CD4-positive, alpha-beta T cell treated with Interleukin-21 for 1 hour (primary cell): ENCODE measurements at places on chromosomes 5 and 9.

- no peak for DNase-seq
These were observed 259.6 kb downstream of the CDH12 start for GRCh38 chr5:22593592-22593991.

GRCh38 chr9:1208157-1208556 lies 158.0 kb downstream of the DMRT2 start:
- DNase-seq = no peak

GRCh38 chr5:168317096-168317520 lies 25.7 kb downstream of the WWC1 start:
- no peak for DNase-seq

GRCh38 chr9:124456341-124457078 lies 6.3 kb downstream of the ADGRD2 start:
- no peak for DNase-seq

DNA sequence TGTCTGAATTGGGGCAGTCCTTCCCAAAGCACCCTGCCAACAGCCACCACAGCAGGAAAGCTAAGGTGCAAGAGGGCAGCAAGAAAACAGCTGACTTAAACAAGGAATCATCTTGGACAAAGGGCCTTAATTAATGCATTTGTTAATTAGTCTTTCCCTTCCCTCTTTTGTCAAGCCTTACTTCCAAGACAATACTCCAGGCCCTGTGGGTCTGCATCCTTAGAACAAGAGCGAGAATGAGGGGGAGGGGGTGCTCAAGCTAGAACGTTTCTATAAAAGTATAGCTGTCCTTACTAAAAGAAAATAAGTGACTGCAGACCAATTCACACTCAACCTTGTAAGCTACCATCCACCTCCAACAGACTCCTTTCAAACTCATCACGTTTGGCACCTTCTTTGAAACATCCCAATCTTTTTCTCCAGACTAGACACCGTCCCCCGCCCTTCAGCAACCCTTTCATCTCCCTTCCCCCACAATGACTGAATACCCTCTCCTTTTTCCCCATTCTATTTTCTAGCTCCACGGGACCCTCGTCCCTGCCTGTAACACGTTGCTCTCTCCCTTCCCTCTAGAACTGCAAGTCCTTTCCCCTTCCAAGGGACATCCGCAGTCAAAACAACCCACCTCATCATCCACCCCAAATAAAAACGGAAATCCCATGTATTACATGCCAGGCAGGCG lies 85.7 kb upstream of the RNF38 start:
- DNase-seq = no peak

DNA sequence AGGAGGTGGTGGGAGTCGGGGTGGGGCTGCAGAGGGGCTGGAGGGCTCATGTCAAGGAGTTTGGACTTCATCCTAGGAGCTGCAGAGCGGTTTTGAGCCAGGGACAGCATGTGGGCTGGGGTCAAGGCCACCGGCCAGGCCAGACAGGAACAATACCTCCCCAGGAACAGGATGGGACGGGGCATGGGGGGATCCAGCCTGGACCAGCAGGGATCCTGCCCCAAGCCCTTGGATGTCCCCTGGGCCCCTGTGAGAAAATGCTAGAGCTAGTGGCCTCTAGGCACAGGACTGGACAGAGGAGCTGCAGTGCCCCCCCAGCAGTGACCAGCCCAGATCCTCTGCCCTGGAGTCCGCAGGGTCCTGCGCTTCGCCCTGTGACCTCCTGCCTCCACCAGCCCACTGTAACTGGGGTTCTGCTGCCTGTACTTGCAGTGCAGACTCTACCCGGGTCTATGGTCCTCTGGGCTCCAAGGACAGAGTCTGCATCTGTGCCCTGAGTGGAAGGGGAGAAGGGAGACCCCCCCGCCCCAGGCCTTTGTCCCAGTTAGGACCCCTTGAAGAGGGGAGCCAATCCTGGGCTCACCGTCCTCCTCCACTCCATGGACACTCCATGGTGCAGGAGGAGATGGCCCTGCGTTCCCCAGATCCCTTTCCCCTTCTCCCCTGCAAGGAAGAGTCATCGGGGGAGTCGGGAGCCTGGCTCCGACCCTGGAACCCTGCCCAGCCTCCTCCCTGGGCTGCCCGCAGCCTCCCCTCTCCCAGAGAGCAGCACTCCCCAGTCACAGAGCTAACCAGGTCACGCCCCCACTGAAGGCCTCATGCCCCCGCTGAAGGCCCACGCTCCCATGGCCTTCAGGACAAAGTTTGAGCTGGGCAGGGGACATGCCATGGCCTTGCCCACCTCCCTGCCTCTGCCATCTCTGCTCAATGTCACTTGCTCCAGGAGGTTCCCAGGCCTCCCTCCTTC lies 3.0 kb upstream of the MXD3 start:
- no peak for DNase-seq

- no peak for DNase-seq
These were observed 124.9 kb upstream of the ZNF462 start for GRCh38 chr9:106738109-106738508.

GRCh38 chr9:127015921-127016512 lies 101.4 kb downstream of the RALGPS1 start:
- no peak for DNase-seq

DNA sequence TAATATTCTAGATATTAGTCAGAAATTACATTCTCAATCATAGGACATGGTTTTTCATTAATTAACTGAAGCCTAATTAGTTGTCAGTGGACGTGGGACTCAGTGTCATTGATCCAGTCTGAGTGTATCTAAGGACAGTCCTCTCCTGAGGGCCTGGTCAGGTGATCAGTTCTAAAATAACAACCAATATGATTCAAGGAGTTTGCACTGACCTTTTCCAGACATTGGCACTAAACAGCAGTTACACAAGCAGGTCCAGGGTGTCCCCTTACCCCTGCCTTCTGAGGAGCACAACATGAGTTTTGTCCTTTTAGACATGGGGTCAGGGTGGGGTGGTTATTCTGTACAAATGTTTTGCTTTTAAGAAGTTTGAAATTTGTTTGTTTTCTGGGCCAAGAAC lies 97.8 kb downstream of the CMYA5 start:
- DNase-seq = no peak

DNA sequence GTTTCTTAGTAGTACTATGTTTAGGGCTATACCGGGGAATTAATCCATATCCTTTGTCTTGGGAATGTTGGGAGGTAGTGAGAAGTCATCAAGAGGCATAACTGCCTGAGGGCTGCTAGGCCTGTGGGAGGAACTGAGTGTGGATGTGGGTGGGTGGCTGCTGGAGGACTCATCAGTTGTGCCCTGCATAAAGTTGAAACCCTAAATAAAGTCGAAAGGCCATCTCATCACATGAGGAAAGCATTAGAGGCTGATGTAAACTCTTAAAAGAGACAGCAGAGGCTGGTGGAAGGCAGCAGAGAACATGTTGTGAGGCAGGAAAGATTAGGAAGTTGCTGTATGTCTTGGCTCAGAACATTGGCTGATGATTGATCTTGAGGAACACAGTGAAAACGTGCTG lies 143.8 kb downstream of the MAST4 start:
- DNase-seq = no peak

GRCh38 chr9:35364817-35365585 lies 124.9 kb upstream of the RUSC2 start:
- DNase-seq = no peak

DNA sequence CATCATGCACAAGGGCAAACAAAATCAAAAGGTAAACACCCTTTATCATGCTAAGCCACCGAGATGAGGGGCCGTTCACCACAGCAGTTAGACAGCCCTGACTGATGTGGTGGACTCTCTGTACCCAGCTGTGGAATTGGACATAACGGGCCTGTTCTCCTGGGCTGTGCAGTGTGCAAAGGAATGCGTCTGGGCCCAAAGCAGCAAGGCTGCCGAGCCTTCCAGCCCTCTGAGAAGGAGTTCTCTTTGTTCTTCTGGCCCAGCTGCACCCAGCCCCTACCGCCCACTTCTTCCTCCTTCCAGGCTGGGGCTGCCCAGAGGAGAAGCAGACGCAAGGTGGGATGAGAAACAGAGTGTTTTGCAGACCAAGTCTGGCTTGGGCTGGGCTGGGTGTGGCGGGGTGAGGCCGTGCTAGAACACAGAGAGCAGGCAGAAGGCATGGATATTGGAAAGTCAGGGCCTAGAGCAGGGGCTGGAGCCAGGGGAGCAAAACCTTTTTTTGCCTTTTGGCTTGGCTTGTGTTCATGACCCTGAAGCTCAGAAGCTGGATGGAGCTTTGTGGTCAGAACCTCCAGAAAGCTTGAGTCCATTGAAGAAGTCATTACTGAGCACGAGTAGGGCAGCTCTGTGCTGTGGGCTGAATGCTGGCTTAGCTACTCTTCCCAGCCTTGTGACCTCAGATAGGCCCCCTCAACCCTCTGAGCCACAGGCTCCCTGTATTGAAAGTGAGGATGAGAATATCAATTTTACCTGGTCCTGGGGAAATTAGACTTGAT lies 49.8 kb upstream of the SH3PXD2B start:
- no peak for DNase-seq

- DNase-seq = no peak
These were observed 40.0 kb downstream of the KCTD16 start for GRCh38 chr5:144210655-144211054.

- no peak for DNase-seq
These were observed 75.5 kb downstream of the CACNA1B start for GRCh38 chr9:137952976-137953666.
